ENCODE measurements at places on chromosomes 16 and 17. TPM values are rescaled to one million over a fixed set of nuclear protein-coding genes. Genes with fewer than 3 reads are reported as not detected.

DNA sequence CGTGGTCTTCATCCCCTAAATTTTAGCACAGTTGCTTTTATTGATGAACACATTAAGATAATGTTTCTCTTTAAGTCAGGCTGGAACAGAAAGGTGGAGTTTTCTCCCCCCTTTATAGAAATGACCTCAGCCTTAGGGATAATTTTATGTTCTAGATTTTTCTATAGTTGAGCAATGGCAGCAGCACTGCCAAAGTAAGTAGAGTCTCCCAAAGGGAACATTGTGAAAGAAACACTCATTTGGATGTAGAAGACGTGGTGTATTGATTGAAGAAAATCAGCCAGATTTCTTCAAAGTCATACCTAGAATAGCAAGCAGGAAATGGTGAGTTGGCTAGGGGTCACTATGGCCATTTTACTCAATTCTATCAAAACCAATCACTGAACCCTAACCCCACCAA is 122.5 kb downstream of the DNAH9 start:
- no peak for DNase-seq

Gene CPHXL2
- not detected for total RNA-seq

Gene FNDC8
- not detected for total RNA-seq

Gene HYDIN
- not detected for total RNA-seq

Gene CCDC78
- total RNA-seq, result 2.5 TPM

DNA sequence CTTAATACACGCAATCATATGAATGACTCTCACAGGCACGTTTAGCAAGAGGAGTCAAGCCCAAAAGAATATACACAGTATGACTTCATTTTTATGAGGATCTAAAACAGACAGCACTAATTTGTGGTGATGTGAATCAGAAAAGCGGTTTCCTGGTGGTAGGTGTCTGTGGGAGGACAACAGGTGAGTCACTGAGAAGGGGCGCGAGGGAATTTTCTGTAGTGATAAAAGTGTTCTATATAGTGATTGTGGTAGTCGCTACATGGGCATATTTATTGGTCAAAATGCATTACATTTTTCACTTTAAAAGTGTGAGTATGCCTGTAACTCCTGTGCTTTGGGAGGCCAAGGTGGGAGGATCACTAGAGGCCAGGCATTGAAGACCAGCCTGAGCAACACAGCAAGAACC is 7.6 kb upstream of the TNRC6A start:
- DNase-seq, result peak; percentile 29

Gene DNAI2
- total RNA-seq, result 1.5 TPM

DNA sequence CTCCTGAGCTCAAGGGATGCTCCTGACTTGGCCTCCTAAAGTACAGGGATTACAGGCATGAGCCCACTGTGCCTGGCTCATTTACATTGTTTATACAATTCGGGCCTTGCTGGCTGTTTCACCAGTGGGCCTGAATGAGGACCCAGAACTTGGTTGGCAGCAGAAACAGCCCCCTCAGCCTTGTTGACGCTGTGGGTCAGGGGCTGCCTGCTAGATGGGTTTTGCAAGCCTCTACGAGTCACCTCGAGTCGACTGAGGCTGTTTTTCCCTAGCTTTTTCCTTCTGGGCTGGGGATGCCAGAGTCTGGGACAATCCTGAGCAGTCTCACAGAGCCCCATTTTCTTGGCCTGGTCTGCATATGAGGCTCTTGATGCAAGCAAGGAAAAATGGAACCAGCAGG is 16.1 kb downstream of the PPL start:
- DNase-seq, result no peak

GRCh38 chr16:2675714-2676113 is 6.6 kb upstream of the KCTD5 start:
- DNase-seq, result no peak
